ENCODE measurements at places on chromosomes 7 and 10.

DNA sequence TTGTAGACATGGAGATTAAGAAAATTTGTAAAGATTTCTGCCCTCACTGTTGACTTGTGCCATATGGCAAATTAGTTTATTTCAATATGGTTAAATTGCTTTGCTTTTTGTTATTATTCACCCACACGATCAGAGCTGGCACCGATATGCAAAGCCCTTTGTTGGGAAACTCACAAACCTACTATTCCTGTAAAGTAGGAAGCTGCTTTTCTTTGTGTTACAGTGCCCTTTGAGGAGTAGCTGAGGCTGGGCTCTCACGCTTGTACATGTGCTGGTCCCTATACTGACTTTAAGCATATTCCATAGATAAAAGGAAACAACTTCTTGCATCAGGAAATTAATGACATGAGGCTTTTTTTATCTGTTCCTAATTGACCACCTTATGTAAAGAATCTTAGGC is 17.6 kb upstream of the AOAH start:
- no peak for DNase-seq

DNA sequence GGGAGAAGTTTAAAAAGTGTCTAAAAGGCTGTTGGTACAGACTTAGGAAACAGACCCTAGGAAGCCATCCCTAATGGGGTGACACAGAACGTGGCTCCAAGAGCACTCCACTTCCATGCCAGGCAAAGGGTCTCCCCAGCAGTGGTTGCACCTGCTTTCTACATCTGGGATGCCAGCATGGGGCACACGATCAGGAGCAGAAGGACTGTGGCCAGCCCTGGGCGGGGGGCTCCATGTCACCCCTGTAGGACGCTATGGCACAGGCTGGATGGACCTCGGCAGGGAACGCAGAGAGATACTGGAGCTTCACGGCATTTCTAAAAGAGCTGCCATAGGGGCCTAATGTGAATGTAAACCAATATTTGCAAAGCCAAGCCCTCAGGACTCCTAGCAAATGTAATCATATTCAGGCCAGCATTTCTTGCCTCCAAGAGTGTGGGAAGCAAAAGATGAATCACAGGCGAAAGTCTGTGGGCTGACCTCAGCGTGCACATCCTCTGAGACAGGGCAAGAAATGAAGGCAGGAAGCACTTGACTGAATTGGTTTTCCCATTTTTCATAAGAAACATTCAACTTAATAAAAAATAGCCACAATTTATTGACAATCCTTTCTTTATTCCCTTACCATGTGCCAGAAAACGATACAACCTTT is 93.9 kb downstream of the ATXN7L1 start:
- DNase-seq, result peak; percentile 42

DNA sequence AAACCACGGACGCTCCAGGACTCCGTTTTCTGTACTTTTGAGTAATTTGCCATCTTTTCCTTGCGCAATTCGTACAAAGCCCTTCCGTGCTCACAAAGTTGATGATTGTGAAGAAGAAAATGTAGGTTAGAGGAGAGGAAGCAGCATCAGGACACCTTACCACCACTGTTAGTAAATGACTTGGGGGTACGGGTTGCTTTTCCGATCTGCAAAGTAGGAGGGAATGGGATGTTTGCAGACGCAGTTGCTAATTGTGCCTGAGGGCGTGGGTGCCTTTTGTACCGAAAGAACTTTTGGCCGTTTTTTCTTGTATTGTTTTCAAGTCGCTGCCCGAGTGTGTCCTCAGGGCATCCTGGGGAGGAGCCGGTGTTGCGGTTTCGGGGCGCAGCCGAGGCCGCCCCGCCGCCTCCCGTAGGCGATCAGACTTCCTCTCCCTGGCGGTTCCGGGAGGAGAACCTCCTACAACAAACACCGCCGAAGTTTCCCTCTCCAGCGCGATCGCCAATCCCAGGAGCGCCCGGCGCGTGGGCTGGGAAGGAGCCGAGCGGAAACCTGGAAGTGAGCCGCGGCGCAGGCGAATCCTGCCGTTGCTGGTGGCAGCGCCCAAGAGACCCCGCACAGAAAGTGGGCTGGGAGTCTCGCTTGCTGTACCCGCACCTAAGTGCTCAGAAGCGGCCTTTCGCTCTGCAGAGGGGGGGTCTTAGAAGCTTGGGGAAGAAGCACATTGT is 1.0 kb downstream of the PRR15 start:
- DNase-seq, result no peak

DNA sequence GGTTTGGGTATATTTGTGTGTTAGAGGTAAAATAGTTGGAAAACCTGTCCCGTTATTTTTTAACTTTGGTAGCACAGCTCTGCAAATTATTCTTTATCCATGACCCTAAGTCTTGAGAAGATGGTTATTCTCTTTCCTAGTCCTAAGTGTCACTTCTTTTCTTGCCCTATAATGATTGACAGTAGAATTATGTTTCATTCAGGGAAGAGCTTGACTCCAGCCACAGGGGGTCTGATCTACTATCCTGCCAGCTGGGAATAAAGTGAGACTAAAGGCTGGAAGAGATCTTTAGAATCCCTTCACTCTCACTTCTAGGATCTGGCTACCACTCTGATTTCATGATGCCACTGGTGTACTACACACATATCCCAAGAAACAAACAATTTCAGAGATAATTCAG is 90.4 kb downstream of the PHTF2 start:
- no peak for DNase-seq

GRCh38 chr10:102713539-102713813 is 721 bp downstream of the ARL3 start:
- DNase-seq, result no peak

DNA sequence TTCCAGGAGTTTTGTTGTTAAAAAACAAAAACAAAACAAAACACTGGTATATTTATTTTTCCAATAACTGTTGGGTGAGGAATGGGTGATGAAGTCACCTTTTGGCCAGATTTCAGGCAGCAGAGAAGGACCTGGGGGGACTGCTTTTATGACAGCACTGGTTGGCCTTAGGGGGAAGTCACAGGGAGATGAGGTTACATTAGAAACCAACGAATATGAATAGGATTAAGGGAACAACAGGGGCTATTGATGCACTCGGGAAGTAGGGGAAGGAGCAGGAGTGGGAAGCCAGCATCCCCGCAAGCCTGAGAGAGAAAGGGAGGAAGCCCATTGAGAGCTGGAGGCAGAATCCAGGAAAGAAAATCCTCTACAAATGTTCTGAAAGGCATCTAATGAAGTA is 958.4 kb downstream of the TYW1 start:
- no peak for DNase-seq

- DNase-seq, result no peak
Measured at GRCh38 chr10:88026031-88026430, 162.6 kb downstream of the PTEN start.

GRCh38 chr7:153524070-153524601 is 528.1 kb upstream of the DPP6 start:
- DNase-seq, result no peak

DNA sequence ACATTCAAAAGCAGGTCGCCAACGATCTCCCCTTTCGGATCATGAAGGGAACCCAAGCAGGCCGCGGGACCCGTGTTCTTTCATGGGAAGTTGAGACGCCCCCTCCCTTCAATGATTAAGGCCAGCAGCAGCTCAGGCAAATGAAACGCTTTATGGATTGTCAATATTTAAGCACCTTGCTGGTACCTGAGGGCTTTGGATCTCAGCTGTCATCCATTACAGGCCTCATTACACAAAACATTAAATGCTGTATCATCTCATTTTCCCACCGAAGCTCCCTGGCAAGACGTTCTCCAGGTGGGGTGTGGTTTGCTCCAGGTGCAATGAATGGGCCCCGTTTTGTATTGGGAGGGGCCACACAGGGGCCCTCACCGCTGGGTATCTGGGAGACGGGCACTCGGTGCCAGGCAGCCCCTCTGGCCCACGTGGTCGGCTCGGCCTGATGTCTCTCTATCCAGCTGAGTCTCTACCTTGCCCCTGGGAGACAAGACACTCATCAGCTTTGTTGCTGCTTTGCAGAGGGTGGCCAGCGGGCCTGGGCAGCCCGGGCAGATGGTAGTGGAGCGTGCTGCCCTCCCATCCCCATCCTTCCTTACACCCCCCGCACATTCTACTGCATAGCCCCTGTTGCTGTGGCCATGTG is 456.1 kb upstream of the FOXK1 start:
- no peak for DNase-seq

GRCh38 chr10:71214641-71215559 is 2.5 kb downstream of the UNC5B start:
- DNase-seq, result no peak

GRCh38 chr10:14008740-14009080 is 322.0 kb downstream of the FRMD4A start:
- no peak for DNase-seq

Measured in activated CD4-positive, alpha-beta T cell treated with anti-CD3 and anti-CD28 coated beads, Interleukin-2, amount 50 U/mL, for 24 hours (primary cell).